ENCODE measurements at places on chromosomes 7 and 10. TPM values are rescaled to one million over a fixed set of nuclear protein-coding genes. Genes with fewer than 3 reads are reported as not detected.

Gene REEP3
- 9.8 TPM for polyA plus RNA-seq

Gene GNGT1
- not detected for polyA plus RNA-seq

DNA sequence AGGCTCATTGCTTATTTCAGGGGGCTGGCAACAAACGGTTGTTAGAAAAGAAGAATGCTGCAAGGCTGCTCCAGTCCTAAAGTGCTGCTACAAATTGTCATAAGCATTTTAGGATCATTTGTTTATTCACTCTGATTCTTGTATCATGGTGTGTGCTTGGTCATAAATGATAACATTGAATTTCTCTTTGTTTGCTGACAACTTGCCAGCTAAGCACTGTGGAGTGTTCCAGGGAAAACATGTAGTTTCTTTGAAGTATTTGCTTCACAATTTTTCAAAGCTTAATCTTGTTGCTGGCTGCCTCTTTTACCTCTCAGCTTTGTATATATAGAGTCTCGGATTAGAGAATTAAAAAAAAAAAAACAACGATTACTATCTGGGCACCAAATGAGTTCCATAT, 263.0 kb downstream of the PHF14 start:
- DNase-seq, result no peak

GRCh38 chr10:31322647-31323046, 3.6 kb downstream of the ZEB1 start:
- no peak for DNase-seq

DNA sequence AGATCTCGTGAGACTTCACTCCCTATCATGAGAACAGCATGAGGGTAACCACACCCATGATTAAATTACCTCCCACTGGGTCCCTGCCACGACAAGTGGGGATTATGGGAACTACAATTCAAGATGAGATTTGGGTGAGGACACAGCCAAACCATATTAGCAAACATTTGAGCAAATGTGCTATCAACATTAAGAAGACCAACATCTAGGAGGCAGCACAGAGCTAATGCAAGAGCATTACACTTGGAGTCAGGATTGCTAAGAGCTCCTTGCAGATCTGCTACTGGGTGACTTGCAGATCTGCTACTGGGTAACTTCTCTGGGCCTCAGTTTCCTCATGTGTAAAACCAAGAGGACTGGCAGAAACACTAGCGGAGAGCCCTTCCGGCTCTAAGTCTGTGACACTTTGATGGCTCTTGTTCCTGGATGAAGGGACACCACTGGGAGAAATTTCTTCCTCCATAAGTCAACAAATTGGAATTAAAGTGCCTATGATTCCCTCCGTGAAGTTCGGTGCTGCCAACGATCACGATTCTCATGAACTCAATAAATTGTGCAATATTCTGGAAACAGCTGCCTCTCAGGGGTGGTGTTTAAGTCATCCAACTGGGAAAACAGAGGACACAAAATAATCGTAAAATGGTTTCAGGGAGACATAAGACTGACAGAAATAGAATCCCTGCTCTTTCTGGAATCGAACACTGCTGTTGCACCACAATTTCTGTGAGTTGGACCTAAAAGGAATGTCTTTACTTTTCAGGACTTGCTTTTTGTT, 115.8 kb upstream of the ITGB1 start:
- no peak for DNase-seq

- DNase-seq, result no peak
Observed at GRCh38 chr7:84138411-84138810, 56.2 kb downstream of the SEMA3A start.

- DNase-seq, result no peak
Observed at GRCh38 chr7:2635148-2635668, 3.4 kb downstream of the TTYH3 start.

- no peak for DNase-seq
Observed at GRCh38 chr10:80283119-80283518, 6.3 kb downstream of the MAT1A start.

DNA sequence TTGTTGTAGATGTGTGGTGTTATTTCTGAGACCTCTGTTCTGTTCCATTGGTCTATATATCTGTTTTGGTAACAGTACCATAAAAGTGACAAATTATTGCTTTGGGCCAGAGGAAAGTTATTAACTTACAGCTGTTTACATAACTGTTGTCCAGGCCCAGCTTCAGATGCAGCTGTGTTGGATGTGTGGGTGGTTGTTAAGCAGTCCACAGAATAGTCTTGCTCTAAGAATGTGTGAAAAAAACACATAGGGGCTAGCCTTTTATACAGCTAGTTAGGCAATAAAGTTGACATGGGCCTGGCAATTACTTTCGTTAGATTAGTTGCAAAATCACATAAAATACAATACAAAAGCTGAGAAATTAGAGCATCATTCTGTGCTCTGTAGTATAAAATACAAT, 31.9 kb downstream of the DLD start:
- DNase-seq, result no peak

All from small intestine (tissue), 16 donors.